Activated CD8-positive, alpha-beta T cell treated with anti-CD3 and anti-CD28 coated beads for 36 hours (primary cell): ENCODE measurements at places on chromosomes 5 and 9.

GRCh38 chr5:15674716-15675115, 174.7 kb downstream of the FBXL7 start:
- DNase-seq: no peak

DNA sequence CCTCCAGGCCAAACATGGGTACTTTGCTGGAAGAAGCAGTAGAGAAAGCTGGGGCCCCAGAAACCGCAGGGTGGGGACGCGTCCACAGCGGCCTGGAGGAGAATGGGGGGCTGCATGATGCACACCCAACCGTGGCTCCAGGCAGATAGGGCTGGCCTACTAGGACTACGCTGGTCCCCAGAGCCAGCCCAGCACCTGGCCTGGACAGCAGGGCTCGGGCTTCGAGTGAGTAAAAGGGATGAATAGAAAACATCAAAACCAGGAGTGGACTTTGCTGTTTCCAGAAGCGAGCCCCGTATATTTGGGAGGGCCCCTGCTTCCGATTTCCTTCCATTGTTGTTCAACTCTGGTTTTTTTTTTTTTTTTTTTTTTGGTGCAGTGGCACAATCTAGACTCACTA, 30.7 kb downstream of the DBH start:
- no peak for DNase-seq

DNA sequence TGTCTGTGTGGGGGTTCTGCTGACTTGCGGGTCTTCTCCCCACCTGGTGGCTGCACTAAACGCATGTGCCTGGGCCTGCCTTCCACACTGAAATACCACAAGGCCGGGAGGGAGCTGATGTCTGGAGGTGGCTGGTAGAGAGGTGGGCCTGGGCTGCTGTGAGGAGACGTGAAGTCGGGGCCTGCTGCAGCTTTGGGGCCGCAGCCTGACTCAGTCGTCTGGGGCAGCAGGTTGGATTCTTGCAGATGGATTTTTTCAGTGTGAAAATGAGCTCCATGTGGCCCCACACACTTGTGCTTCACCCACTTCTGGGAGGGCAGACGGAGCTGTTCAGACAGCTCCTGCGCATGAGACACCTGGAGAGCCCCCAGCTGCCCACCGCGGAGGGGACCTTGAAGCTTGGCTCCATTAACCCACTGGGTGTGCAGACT, 29.3 kb downstream of the COL5A1 start:
- no peak for DNase-seq

DNA sequence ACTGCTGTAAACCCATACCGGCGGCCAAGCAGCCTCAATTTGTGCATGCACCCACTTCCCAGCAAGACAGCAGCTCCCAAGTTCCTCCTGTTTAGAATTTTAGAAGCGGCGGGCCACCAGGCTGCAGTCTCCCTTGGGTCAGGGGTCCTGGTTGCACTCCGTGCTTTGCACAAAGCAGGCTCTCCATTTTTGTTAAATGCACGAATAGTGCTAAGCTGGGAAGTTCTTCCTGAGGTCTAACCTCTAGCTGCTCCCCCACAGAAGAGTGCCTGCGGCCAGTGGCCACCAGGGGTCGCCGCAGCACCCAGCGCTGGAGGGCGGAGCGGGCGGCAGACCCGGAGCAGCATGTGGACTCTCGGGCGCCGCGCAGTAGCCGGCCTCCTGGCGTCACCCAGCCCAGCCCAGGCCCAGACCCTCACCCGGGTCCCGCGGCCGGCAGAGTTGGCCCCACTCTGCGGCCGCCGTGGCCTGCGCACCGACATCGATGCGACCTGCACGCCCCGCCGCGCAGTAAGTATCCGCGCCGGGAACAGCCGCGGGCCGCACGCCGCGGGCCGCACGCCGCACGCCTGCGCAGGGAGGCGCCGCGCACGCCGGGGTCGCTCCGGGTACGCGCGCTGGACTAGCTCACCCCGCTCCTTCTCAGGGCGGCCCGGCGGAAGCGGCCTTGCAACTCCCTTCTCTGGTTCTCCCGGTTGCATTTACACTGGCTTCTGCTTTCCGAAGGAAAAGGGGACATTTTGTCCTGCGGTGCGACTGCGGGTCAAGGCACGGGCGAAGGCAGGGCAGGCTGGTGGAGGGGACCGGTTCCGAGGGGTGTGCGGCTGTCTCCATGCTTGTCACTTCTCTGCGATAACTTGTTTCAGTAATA, at the start of gene FXN:
Gene FXN, plus strand, starts transcription at position 315 of the 871 bp plus-strand sequence. Its CDS starts 31 bp downstream, at position 346.
- DNase-seq: peak; percentile 82

GRCh38 chr5:26245321-26245720, 793.1 kb downstream of the CDH9 start:
- DNase-seq: no peak

DNA sequence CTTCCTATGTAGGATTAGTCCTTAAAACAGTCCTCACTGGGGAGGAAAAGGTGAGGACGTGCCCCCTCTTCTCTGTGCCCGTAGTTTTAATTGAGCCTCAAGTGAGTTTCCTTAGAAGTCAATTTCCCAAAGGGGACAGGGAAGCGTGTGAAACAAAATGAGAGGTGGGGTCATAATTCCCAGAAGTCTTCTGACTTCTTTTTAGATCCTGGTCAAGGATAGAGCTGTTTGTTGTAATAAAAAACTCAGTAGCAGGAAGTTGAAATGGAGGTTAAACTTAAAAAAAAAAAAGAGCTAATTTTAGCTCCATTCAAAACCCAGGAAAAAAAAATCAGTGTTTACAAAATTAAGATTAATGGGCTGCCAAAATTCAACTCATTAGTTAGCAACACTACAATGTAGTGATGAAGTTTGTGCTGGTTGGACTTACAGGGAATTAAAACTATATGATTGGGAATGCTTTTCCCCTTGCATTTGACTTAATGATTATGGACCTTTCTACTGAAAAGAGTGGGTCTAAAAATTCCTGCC, 158.3 kb upstream of the MEF2C start:
- DNase-seq: no peak

- peak; percentile 60 for DNase-seq
Observed at GRCh38 chr9:79572608-79573411, 1.0 kb downstream of the TLE4 start.

- DNase-seq: no peak
Observed at GRCh38 chr9:13569602-13570067, 290.1 kb upstream of the MPDZ start.

GRCh38 chr5:60856066-60856465, 12.0 kb upstream of the ELOVL7 start:
- no peak for DNase-seq

DNA sequence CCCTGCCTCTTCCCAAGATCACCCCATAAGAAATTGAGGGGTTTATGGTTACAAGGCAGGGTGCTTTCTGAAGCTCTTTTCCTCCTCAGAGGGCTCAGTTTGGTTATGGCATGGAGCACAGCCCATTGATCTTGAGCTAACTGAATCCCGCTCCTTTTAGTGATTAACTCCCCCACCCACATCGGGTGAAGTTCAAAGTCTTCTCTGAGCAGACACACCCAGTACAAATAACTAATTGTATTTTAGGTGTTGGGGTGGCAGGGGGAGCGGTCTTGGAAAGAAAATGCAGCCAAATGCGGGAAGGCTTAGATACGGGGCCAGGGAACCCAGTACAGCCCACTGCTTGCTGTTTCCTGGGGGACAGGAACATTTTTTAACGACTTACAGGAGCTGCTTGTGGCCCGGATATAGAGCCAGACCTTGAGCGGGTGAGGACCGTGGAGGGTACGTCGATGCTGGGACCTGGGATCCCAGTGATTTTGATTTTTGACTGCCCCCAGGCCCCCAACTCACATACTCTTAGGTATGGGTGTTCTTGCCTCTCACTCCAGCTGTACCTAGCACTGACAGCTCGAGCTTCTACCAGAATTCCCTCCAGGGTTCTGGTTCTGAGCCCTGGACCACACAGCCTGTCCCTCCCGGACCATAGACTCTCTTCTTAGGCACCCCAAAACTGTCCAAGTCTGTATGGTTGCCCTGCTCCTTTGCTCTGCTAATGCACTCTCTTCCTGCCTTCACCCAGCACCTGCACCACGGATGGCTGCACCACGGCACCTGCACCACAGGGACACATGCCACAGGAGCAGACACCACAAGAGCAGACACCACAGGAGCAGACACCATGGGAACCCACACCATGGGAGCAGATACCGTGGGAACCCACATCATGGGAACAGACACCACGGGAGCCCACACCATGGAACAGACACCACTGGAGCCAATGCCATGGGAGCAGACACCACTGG, 18.3 kb upstream of the RXRA start:
- no peak for DNase-seq

GRCh38 chr5:157263496-157264090, 2.3 kb upstream of the CYFIP2 start:
- no peak for DNase-seq

DNA sequence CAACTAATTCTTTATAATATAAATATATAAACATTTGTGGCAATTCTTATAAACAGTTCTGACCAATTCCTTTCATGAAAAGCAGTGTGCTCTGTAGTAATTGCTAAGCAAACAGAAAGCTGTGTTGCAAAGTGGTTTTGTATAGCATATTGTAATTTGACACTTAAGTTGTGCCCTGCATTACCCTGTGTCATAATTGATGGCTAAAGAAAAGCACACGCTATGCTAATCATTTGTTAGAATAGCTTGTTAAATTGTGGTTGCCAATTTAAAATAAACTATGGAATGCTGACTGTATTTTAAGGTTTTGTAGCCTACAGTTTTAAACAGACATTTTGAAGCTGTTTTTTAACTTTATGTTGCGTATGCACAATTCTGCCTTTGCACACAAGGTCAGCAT, 140.0 kb downstream of the PBX3 start:
- no peak for DNase-seq

GRCh38 chr9:135507104-135508035, 6.9 kb downstream of the MRPS2 start:
- DNase-seq: no peak

GRCh38 chr5:147780924-147781573, 1.5 kb downstream of the JAKMIP2 start:
- DNase-seq: no peak

DNA sequence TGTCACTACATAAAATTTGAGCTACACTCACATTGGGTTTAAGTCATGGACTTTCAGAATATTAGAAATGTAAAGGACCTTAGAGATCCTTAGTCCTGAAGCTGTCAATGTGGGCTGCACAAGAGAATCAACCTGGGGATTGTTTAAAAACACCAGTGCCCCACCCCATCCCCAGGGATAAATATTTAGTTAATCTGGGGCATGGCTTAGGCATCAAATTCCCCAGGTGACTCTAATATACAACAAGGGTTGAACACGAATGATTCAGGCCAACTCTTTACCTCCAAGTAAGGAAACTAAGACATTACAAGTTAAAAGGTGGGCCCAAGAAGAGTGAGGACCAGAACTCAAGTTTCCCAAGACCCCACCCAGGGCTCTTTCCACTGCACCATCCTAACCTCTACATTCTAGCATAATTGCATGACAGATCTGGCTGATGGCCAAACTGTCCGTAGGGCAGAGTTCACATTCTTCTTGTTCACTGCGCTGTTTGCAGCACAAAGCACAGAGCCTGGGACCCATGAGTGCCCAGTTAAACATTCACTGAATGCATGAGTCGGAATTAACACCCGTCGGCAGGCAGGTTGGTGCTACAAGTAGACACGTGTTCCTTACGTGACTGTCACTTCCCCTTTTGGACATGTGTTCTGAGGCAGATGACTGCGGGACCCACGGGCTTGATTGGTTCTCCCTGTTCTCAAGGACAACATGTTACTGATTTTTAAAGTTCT, 25.2 kb downstream of the CYFIP2 start:
- peak; percentile 72 for DNase-seq

- no peak for DNase-seq
Observed at GRCh38 chr9:116191576-116192415, 38.2 kb downstream of the PAPPA start.

DNA sequence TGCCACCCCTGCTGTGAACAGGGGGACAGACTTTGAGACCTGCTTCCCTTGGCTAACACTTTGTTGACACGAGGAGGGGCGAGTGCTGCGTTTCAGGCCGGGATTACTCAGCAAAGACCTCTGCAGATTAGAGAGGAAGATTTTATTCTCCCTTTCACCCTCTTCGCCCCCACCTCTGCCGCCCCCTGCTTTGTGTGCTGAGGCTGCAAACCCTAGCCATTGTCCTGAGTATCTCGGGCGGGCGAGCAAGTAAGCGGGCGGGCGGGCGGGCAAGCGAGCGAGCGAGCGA, 6.0 kb downstream of the ISL1 start:
- DNase-seq: no peak

DNA sequence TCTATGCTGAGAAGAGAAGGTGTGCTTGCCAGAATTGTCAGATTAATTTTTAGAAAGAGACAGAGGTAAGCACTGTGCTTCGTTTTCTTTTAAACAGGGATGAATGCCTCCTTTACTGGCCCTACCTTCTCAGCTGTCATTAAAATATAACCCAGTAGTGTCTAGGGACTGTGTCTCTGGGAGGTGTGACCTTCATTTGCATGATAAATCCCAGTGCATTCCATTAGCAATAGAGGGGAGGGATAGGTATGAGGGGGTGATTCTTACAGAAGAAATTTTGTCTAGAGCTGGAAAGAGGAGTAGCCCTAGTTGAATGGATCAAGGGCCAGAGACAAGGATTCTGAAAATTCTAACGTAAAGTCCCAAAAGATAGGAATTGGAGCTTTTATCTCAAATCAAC, 351.5 kb downstream of the BNC2 start:
- DNase-seq: no peak

- DNase-seq: no peak
Observed at GRCh38 chr5:134551901-134552300, 26.4 kb downstream of the JADE2 start.

GRCh38 chr5:135491552-135492318, 39.6 kb upstream of the TIFAB start:
- no peak for DNase-seq

DNA sequence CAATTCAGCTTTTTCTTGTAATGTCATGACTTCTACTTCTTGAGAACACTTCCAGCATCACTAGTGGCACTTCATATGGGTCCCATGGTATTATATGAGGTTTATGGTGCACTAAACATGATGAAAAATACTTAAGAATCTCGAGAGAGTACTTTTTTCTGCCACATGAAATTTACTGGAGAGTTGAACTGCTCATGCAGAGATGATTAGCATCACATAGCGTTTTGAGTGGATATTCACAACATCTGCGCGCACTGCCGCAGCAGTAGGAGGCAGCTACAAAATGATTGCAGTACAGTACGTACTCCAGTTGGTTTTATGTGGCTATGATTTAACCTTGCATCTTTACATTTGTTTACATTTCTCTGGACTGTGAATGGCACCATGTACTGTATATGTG, 14.7 kb downstream of the RAD1 start:
- DNase-seq: no peak

GRCh38 chr5:113280541-113280940, 154.2 kb downstream of the TSSK1B start:
- DNase-seq: no peak

- no peak for DNase-seq
Observed at GRCh38 chr9:100070104-100071041, 28.4 kb downstream of the ERP44 start.
